ENCODE measurements at places on chromosomes 6 and 20. TPM values are rescaled to one million over a fixed set of nuclear protein-coding genes. Genes with fewer than 3 reads are reported as not detected.

DNA sequence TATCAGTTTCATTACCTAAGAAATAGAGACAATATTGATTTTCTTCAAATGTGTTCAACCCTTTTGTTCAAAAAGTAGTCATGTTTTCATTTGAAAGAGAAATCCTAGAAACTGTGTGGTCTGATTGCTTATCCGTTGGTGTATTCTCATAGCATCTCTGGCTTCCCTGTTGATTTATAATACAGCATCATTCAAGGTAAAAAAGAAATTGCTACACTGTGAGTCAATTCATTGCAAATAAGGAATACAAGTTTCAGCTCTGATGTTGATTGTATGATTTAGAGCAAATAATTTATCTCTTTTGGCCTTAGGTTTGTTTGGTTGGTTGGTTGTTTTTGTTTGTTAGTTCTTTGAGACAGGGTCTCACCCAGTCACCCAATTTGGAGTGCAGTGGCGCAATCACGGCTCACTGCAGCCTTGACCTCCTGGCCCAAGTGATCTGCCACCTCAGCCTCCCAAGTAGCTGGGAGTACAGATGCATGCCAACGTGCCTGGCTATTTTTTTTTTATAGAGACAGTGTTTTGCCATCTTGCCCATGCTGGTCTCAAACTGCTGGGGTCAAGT, 185.5 kb upstream of the TNFAIP3 start:
- DNase-seq: no peak

- no peak for DNase-seq
These were observed 8.0 kb upstream of the ARG1 start for GRCh38 chr6:131565056-131565455.

DNA sequence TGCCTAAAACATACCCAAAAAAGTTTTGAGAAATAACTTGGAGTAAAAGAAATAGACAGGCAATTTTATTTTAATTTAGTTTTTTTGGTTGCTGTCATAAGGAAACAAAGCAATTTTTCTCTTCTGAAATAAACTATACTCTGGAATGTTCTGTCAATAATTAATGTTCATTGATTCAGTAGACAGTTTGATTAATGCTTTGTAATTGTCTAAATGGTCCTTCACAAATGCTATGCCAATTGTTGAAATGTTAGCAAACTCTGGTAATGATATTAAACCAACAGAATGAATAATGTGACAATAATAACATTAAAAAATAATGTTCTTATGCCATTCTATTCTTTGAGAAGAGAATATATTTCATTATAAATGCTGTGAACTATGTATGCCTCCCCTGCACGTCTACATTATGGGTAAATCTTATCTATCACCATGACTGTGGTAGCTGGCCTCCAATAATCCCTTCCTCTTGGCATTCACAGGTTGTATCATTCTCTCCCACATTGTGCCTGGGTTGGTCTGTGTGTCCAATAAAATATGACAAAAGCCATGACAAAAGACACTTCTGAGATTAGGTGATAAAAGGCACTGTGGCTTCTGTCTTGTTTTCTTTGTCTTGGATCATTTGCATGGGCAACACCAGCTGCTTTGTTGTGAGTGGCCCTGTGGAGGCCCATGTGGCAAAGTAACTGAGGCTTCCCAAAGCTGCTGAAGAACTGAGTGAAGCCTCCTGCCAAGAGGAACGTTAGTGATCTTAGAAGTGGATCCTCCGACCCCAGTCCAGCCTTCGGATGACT, 25.1 kb downstream of the IL20RA start:
- no peak for DNase-seq

DNA sequence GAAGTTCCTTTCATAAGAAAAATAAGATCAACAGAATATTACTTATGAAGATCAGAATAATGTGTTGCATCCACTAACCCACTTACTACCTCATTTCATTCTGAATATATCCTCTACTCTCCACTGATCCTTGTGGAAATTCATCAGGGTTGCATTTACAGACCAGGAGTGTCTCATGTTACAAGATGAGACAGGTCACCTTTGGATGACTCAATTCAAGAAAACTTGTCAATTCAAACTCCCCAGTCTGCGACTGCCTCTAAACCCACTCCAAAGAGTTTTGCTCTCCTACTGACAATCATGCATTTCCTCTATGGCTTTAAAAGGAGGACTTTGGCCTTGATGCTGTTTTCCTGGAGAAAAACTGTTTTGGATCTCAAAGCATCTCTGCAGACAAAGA, 68.4 kb downstream of the ID4 start:
- no peak for DNase-seq

- DNase-seq: no peak
These were observed 123.8 kb upstream of the TMEM170B start for GRCh38 chr6:11413728-11414127.

DNA sequence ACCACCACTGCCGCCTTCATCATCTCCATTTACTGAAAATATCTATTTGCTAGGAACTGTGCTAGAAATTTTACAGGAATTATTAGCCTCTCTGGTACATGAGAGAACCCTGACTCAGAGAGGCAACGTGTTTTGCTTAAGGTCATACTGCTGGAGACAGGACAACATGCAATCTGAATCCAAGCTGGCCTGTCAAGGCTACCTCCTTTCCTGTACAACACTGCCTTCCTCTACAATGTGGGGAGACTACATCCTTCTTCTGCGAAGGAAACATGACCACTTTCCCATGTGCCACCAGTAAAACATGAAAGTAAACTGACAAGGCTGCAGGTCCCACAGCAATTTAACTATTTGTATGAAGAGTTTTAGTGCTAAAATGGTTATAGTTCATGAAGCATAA, 200.9 kb downstream of the BACH2 start:
- no peak for DNase-seq

- DNase-seq: no peak
These were observed 55.0 kb upstream of the DACT2 start for GRCh38 chr6:168374541-168375071.

DNA sequence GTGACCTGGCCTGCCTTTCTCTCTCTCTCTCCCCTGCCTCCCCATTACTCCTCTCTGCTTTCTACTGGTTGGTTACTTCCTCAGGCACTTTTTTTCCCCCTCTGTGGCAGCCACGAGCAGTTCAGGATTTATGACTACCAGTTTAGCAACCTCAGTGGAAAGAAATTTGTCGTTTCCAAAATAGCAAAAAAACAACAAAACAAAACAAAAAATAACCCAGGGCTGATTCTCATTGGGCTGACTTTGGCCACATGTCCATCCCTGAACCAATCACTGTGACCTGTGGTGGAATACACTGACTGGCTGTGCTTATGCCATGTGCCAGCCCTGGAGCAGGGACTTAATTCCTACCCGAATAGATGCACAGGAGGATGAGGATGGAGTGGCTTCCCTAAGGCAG, 137.4 kb downstream of the TFAP2C start:
- DNase-seq: no peak

GRCh38 chr6:167575158-167575696, 250.3 kb downstream of the TTLL2 start:
- DNase-seq: no peak

DNA sequence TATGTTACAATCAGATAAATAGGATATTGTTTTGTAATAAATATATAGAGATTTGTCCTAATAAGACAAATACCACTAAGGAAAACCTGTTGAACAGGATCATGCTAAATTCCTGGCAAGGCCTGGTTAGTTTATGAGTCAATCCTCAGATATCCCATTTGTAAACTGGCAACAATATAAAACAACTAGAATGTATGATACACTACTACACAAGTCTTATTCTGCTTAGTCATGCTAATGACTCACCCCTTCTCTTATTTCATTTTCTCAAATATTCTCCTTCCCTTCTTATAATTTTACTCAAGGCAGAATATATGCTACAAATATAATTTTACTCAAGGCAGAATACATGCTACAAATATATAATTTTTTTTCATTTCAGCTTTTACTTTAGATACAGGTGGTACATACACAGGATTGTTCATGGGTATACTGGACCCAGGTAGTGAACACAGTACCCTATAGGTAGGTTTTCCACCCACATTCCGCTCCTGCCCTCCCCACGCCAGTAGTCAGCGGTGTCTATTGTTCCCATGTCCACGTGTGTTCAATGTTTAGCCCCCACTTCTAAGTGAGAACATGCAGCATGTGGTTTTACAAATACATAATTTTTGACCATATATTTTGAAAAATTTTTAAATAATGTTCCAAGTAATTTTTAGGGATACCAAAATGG, 6.3 kb downstream of the OSER1 start:
- no peak for DNase-seq

DNA sequence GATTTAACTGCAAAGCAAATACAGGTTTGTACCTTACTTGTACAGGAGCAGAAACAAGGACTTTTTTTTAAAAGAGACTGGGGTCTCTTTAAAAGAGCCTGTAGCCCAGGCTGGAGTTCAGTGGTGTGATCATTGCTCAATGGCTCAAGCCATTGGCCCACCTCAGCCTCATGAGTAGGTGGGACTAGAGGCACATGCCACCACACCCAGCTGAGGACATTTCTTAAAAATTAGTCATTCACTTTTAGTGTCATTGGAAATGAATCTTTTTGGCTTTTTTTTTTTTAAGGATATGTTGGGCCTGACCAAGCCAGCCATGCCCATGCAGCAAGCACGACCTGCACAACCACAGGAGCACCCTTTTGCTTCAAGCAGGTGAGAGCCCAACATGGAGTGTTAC, 16.9 kb downstream of the SEC23B start:
- no peak for DNase-seq

DNA sequence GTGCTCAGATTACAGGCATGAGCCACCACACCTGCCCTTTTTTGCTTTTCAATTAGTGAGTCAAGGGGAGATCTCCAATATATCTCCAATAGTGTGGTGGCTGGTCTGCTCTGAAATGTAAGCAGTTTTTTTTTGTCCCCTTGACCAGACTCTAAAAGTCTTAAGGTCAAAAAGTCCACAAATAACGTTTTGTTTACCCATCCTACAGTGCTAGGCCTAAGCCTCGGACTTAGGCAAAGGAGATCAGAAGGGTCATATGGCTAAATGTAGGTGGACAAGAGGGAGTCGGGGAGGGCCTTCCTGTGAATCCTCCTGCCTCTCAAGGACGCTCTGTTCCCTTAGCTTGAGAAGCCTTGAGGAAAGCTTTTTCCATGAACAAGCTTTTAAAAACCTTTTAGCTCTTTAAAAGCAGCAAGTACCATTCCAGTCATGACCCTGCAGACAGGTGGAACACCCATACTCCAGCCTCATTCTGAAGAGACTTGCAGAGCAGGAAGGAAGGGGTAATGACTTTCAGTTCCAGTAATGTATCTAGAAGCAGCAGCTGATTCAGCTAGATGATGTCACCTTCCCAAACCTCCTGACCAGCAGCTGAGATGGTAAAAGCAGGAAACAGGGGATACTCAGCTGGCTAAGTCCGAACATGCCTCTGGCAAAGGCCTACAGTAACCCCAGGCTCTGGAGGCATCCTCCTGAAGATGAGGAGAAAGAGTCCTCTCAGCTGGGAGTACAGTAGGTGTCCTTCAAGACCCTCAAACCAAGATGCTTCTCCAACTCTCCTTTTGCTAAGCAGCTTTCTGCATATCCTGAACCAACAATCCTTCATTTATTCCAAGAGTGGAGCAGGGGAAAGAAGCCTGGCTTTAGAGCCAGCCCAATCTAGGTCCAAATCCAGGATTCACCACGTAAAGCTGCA, 23.6 kb downstream of the BCL2L1 start:
- peak; percentile 67 for DNase-seq

DNA sequence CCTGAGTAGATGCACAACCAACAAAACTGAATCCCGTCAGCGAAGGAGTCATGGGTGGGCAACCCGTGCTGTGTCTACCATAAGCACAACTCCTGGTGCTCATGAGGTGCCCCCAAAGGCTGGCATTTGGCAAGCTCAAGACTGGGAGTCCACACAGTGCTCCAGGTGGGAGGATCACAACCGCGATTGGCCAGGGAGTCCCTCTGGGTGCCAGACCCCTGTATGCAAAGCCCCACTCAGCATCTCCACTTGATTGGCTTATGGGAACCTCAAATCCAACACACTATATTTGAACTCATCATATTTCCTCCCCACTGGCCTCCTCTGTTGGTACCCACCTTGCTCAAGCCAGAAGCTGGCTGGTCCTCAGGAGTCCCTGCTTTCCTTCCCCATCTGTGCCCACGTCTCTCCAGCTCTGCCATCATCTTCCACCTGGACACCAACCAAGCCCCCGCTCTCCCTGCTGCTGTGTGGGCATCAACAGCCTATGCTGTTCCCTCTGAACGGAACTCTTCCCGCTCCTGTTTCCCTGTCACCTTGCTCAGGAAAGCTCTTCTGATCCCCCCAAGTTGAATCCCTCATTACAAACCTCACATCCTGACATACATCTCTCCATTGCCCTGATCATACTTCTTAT, 142.3 kb upstream of the PTPN1 start:
- DNase-seq: no peak

- DNase-seq: no peak
These were observed 18.3 kb downstream of the RTN4IP1 start for GRCh38 chr6:106611030-106611429.

GRCh38 chr6:125165256-125165655, 11.7 kb downstream of the TPD52L1 start:
- no peak for DNase-seq

DNA sequence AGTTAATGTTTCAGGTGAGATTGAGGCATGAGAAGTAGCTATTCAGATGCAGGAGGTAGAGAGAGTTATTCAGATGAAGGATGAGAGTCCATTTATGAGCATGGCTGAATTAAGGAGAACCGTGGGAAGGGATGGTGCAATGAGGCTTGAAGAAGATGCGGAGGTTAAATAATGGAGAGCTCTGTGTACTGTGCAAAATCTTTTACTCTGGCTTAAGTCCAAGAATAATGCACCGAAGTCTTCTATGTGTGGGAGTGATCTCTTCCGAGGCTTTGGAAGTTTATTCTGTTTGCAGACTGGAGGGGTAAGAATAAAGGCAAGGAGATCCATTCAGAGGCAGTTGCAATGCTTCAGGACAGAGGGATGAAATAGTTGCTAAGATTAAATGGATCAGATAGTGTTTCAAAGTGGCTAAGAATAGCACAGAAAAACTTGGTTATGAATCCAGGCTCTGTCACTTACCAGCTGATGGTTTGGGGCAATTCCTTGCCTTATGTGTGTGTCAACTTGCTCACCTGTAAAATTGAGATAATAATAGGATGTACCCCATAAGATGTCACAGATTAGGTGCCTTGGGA, 467.1 kb downstream of the HDGFL1 start:
- DNase-seq: no peak

DNA sequence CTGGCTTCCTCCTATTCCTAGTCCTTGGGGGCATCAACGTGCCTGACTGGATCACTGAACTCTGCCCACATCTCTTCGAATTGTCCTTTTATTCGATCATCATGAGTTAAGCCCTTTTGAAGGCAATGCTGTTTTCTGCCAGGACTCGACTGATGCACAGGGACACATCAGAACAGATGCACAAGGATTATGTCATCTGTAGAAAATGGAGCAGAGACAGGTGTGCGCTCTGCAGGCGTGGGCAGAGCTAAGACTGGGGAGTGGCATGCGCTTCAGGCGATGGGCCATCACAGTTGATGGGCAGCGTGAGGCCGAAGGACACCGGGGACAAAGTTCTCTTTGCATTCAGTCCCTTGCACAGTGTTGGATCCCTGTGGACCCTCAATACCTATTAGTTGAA, 13.1 kb downstream of the GABRR1 start:
- DNase-seq: no peak

The TRIM10 gene
- 0.20 TPM for total RNA-seq

The LY6G6F gene
- not detected for total RNA-seq

The SLC17A1 gene
- total RNA-seq: not detected

The INSM1 gene
- total RNA-seq: 1.8 TPM

The TXLNB gene
- total RNA-seq: 6.6 TPM

The ENPP4 gene
- 15.7 TPM for total RNA-seq

The KIF25 gene
- total RNA-seq: not detected

The ADGRF4 gene
- total RNA-seq: 3.0 TPM
